ENCODE measurements at places on chromosomes 13 and 19.

GRCh38 chr19:52494518-52494917 lies 33.0 kb upstream of the ZNF808 start:
- DNase-seq = no peak

DNA sequence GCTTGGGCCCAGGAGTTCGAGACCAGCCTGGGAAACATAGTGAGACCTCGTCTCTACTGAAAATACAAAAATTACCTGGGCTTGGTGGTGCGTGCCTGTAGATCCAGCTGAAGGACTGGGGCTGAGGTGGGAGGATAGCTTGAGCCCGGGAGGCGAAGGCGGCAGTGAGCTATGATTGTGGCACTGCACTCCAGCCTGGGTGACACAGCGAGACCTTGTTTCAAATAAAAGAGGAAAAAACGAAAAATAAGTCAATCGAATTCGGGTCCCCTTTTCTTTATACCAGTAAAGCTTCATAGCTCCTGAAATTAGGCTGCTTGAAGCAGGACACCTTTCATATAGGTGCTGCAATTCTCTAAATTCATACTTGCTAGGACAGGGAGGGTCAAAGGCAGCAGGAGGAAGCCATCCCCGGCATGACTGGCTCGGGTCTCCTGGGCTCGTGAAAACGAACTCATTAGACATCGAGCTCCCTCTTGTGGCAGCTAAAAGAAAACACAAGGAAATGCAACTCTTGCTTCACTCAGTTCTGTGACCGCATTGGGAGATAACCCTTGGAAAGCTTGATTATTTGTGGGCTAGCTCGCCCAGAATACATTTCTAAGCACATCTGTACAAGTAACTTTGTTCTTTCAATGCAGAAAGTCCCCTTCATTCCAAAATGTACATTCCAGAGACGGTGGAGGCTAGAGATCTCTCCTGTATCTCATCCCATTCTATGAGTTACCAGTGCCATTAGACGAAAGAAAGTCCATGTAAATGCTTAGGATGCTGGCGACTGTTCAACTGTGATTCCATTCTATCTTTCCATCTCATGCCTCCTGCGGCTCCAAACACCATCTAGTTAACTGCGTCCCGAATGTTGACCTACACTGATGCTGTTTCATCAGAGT lies 16.8 kb downstream of the FPR2 start:
- no peak for DNase-seq

DNA sequence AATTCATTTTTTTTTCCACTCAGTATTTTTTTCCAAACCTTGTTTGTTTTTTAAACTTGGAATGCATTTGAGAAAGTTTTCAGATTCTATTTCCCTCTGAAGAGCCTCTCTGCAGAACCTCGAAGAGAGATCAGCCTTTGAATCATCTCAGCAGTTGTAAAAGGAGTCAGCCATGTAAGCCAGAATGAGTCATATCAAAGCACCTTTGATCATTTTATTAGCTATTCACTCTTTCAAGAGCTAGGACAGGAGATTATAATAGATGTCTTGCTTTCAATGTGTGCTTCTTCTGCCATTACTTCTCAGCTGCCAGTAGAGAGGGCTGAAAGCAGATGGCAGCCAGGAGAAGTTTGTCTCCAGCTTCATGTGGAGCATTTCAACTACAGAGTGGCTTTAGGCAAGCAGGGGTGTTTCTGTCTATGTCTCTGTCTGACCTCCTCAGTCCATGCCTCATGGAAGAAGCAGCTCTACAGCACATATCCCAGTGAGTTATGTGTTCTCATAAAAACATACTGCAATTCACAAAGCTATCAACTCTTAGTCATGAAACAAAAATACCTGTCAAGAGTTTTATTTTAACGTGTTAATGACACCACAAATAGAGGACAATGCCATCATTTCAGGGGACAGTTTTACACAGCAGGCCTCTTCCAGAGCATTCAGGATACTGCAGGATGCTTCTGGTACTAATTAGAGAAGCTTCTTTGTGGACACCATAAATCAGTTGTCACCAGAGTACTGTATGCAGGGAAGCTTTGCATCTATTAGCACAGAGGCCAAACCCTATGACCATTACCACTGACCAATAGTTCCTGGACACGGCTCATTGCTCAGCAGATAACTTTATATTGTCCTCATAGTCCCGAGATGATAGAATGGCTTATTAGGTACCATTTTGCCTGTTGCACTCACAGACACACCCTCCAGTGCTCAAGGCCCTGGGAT lies 94.3 kb downstream of the NHLRC3 start:
- DNase-seq = no peak

DNA sequence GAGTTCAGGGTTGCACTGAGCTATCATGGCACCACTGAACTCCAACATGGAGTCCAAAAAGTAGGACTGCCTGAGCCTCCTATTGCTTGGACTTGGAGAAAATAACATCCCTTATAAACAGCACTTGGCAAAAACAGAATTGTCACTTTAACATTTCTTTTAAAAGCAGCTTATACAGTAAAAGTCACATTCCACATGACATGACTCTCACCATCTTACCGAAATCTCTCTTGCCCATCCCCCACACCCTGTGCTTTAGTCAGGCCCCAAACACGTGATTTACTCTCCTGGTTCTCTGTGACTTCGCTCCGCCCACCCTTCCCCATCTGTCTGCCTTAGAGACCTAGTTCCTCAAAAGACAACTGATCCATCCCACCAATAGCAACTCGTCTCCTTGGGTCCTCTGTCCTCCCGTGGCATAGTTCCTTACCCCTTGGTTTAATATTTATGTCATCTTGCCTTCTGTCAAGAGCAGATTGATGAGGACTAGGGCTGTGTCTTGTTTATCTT lies 4.6 kb downstream of the SAFB start:
- DNase-seq = no peak

DNA sequence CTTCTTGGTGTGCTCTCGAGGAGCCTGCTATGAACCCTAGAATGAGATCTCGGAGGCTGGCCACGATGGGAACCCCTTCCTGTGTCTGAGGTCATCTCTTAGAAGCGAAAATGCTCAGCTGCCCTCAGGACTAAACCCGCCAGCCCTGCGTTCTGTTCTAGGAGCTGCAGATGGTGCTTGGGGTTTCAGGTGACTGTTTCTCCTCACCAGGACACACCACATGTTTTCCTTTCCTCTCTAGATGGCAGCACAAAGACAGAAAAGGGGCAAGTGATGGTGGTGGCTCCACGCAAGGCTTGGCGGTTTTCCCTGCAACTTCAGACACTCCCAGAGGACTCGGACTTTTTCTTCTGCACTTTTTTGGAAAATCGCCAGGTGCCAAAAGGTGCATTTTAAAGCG lies 60.1 kb downstream of the RNASEH2B start:
- DNase-seq = no peak

Data from stimulated activated CD4-positive, alpha-beta T cell treated with anti-CD3 and anti-CD28 coated beads, Interleukin-1b, Interleukin-23, amount 100 ng/mL, for 1 hour (primary cell).